ENCODE measurements at places on chromosomes 7 and 10.

DNA sequence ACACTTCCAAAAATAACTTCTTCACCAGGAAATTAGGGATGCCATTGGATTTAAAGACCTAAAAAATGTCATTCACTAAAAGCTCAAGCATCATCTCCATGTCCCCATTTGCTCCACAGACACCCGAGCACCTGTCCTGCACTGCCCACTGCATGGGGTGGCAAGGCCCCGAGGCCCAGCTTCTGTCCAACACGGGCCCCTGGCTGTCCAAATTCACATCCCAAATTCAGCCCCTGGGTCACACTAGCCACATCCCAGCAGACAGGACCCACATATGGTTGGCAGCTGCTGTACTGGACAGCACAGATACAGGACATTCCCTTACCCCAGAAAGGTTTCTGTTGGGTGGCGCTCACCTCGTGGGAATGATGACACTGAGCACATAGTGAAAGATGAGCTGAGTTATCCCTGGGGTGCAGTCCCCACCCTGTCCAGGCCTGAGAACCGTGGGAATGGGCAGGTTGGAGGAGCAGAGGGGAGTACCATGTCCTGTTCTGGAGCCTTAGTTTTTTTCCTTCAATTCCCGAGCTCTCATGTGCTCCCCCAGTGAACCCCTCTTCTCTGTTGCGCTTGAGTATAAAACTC is 55.3 kb downstream of the CSGALNACT2 start:
- DNase-seq = no peak

GRCh38 chr10:79407811-79408795 is 37.3 kb downstream of the ZCCHC24 start:
- DNase-seq = no peak

- DNase-seq = no peak
Observed at GRCh38 chr10:34912771-34913170, 97.7 kb upstream of the PARD3 start.

GRCh38 chr7:8590225-8590624 is 156.8 kb downstream of the NXPH1 start:
- no peak for DNase-seq

DNA sequence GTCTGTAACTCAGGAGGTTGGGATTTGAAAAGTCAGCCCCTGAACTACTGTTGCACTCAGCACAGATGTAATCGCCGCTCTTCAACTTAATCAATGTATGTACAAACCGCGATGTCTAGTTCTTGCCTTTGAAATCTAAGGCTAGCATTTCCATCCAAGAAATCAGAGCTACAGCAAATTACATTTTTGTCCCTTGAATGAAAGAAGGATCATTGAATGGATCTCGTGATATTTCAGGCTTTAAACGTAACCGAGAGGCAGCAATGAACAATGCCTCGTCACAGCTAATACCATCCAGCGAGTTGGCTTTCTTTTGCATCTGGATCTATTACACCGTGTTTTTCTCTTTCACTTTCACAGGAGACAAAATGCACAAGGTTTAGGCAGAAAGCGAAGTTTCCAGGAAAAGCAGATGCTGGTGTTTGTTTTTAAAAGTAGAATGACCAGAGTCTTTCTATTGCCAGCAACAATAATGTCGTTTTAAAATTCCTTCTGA is 5.5 kb downstream of the SKIDA1 start:
- DNase-seq = no peak

DNA sequence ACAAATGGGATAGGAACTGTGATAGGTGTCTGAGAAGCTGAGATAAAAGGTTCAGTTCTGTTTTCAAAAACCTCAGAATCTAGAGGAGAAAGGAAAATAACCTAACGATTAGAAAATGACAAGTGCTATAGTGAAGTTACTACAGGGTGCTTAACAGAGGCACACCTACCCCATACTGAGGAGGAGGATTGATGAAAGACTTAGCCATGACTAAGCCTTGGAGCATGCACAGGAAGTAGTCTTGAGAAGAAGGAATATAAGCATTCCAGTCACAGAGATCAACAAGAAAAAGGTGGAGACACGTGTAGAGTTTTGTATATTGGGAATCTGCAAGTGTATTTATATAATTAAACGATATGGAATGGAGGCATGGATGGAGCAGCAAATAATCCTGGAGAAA is 1225.5 kb upstream of the CELF2 start:
- no peak for DNase-seq

- no peak for DNase-seq
Observed at GRCh38 chr7:101792051-101792681, 25.3 kb upstream of the CUX1 start.

DNA sequence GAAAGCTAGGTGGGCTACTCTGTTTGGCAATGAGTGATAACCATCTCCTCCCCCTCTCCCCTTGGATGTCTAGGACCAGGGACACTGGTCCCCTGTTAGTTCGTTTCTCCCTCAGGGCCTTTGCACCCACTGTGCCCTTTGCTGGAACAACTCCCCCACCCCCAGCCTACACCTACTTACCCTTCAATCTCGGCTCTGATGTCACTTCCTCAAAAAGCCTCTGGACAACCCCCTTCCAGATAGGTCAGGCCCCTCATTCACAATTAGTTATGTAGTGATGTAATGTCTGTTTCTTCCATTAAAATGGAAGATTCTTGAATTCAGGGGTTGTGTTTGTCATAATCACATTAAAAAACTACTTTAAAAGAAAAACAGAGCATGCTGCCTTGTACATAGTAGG is 152.9 kb downstream of the SNX10 start:
- DNase-seq = no peak

DNA sequence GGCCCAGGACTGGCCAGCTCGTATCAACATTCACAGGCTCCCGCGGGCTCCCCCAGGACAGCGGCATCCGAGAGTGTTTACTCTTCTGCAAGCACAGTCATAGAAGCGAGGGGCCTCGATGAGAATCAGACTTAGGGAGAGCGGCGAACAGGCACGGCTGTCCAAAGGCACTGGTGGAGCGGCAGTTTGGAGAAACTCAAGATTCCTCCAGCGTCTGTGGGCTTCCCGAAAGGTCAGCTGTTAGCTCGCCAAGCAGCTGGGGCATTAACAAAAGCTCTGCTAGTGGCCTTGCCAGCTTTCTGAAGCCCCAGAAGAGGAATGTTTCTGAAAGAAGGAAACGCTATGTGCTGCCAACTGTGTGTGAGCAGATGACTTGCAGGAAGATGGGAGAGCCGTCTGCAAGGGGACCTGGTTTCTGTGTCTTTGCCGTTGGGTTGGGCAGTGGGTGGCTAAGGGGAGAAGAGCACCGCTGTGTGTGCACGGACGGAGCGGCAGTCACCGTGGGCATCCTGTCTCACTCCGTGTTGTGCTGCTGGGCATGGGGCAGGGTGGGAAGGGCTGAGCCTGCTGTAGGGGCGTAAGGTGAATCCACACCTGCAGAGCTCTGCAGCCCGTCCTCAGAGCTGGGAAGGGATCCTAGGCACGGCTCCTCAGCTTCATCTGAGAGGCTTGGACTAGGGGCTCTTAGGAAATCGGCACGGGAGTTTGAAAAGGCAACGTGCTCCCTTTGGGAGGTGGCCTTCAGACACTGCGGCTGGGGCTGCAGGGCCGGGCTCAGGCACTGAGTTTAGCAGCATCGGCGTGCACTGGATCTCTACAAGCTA is 42.1 kb downstream of the AMZ1 start:
- DNase-seq = no peak

GRCh38 chr10:112375721-112376395 is 1.9 kb downstream of the ACSL5 start:
- peak; percentile 66 for DNase-seq

GRCh38 chr7:80054356-80054755 is 80.3 kb upstream of the GNAI1 start:
- DNase-seq = no peak

DNA sequence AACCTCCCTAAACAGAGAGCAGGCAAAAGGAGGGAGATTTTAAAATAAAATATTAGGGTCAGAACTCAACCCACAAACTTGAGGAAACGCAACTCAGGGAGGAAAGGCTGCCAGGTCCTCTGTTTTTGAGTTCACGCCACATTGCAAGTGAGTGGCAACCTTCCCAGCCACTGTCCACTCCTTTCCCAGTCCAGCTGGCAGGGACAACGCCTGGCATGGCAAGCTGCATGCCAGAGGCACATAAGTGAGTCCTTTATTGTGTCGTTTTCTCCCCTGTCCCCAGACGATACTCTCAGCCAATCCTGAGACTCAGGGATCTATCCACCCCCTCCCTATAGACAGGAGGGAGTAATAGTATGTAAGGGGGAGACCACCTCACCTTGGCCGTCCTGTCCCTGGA is 22.4 kb downstream of the FBXW4 start:
- DNase-seq = no peak

DNA sequence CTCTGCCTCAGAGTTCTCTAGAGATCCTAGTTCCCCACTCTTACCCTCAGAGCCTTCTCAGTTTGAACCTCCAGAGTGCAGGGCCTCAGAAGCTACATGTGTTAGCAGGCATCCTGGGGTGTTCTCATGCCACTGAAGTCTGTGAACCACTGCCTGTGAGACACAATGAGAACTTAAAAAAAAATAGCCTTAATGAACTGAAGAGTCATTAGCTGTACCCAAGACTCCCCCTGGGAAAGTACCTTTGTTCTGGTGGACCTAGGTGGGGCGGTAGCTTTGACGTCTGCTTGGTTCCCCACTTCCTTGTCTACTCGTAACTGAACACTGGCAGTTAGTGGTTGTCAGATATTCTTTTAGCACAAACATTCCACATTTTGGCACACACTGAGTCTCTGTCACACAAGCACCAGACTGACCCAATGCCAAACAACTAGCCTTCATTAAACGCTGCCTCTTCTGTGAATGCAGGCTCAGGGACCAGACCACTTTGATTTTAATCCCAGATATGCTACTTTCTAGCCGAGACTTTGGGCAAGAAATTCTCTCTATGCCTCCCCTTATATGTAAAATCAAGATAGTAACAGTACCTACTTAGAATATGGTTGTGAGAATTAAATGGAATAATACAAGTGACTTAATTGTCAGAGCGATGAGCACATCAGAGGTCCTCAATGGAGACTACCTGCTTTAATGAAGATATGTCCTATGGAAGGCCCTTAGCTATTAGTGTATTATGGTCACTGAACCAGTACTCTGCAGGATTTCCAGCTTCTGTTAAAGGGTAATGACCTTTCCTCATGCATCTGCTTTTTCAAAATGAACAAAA is 75.3 kb upstream of the CC2D2B start:
- no peak for DNase-seq

- no peak for DNase-seq
Observed at GRCh38 chr10:110730345-110731050, 86.4 kb downstream of the RBM20 start.

DNA sequence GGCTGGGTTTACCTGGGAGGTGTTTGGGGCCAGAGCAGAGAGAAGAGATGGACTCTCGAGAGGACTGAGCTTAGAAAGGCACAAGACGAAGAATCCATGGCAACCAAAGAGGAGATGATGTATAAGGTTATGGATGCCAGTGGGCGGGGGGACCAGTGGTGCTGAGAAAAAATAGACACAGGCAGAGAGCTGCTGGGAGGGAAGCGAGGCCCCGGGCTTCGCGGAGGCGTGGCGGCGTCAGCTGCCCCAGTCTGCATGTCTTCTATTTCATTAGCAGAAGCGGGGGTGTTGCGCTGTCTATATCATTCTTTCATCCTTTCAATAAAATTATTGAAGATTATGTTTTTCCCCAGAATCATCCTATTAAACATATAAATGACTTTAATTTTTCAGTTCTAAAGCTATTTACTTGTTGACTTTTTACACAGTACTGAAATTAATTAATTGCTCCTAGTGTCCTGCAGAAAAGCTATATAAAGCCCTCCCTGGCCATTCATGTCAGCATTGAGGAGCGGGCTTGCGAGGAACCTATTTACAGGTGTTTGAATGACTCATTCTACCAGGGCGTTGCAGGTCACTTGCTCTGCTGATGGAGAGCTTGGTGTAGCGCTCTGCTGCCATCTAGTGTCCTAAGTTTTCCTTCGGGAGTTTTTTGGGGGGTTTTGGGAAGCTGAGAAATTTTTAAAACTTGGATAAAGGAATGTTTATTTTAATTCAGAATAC is 42.9 kb upstream of the BHLHA15 start:
- DNase-seq = peak; percentile 26

DNA sequence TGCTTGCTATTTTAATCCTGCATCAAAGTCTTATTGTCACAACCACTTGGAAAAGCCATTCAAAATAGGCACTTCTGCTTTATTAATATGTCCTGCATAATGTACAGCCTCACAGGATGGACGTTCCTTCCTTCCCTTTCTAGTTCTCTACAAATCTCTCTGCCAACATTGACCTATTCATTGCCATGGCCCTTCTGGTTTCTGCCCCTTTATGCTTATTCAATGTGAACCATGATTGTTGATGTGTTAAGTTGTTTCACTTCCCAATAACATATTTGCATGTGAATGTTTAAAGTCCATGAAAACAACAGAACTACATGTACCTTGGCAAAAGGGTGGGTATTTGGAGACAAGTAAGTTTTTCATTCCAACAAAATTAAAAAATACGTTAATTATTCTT is 45.7 kb downstream of the COL28A1 start:
- no peak for DNase-seq

- no peak for DNase-seq
Observed at GRCh38 chr7:118478236-118478635, 253.7 kb downstream of the ANKRD7 start.

DNA sequence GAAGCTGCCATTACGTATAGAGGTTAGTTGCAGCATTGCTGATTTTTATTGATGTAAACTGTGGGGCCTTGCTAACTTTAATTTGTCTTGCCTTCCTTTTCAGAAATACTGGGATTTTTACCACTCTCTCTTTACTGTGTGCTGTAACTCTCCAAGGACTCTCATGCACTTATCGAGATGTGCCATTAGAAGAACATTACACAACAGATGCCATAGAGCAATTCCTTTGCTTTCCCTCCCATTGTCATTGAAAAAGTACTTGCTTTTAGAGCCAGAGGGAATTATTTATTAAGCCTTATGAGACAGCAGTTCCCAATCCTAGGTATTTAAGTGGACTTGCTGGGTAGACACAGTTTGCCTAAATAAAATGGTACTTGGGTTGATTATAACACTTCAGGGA is 51.7 kb downstream of the ASB4 start:
- no peak for DNase-seq
